GM12892 (cell line): ENCODE measurements at places on chromosomes 16 and 17.

DNA sequence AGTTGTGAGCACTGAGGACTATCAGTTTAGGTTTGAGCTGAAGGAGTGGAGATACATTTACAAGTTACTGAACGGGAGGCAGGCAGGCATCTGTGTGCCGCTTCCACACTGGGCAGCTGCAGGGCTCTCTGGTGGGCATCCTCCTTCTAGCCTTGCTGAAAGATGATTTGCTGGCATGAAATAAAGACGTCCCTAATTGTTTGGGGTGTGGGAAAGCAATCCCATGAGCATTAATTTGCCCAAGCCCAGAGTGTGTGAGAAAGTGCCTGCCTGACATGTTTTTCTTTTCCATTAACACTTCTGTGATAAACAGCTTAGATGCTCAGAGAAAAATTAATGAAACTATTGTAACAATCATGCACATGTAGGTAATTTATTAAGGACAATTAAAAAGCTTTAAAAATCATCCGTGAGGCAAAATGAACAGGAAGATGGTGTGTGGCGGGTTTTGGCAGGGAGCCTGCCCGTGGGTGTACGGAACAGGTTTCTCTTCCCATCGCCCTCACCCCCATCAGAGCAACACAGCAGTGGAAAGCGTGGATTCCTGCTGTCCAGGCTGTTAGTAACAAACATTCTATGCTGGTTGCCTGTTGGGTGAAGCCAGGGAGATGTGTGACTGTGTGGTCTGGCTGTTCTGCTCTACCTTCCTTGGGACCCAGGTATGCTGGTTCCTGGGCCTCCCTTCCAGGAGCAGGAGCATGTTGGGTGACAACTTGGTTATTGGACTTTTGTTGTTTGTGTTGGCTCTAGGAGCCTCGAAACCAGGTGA lies 191.9 kb downstream of the MSI2 start:
- no peak for DNase-seq

DNA sequence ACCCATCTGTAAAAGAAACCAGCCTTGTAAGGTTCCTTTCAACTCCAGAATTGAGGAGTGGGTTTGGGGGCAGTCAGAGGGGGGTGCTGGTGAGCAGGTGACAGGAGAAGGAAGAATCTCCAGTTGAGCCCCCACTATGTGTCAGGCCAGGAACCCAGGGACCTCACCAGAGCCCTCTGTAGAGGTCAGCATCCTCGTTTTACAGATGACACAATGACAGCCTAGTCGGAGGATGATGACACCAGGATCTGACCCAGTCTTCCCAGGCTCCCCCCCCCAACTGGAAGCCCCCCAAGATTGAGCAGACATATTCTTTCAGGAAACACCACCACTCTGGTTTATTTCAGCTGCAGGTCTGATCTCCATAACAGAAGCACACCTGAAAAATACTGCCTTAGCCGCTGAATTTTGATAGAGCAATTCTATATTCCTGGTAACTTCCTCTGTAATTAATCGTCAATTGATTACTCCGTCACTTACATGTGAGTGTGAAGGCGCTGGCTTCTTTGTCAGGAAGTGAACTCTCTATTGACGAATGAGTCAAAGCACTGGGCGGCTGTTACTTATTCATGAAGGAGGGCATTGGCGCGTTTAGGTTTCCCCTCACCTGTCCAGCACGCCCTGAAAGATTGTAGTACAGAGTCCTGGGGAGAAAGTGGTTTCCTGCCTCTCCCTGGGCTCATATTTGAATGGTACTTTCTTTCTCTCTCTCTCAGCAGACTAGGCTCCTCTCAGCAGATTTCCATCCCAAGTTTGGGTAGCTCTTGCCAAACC lies 21.2 kb downstream of the SOCS3 start:
- DNase-seq: no peak

DNA sequence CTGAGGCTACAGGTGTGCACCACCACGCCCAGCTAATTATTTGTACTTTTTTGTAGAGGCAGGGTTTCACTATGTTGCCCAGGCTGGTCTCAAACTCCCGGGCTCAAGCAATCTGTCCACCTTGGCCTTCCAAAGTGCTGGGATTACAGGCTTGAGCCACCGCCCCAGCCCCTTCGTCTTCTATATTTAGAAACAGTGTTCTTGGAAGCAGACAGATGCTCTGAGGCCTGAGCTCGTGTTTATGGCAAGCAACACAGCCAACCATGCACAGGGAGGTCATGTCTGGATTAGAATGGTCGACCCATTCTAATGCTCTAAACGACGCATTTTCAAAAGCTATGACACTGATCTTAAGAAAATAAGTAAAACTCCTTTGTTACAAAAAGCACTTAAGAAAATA lies 16.6 kb downstream of the TMEM204 start:
- DNase-seq: no peak

- no peak for DNase-seq
Observed at GRCh38 chr16:13999895-14000425, 71.2 kb upstream of the MRTFB start.

GRCh38 chr16:72172105-72173034 lies at the start of gene PMFBP1:
TSS of gene PMFBP1 (minus strand) at chr16:72172155. CDS start at chr16:72171208, 947 bp downstream.
- peak; percentile 12 for DNase-seq

DNA sequence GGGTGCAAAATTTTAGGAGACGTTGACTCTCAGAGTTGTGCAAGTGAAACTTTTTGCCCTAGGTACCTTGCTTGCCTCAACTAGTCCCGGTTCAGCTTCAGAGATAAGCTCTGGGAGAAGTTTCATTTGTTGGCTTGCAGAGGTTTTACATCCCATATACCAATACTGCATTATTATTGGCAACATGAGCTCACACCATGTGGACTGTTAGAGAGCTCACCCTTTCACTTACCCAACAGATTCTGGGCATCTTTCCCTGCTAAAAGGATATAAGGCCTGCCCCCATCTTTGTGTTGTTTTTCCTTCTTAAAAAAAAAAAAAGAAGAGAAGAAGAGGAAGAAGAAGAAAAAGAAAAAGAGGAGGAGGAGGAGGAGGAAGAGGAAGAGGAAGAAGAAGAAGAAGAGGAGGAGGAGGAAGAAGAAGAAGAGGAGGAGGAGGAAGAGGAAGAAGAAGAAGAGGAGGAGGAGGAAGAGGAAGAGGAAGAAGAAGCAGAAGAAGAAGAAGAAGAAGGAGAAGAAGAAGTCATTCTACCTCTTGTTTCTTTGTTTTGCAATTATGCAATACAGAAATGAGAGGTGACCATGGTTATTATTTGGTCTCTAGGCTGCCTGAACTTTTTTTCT lies 292.6 kb upstream of the IRX3 start:
- DNase-seq: no peak

DNA sequence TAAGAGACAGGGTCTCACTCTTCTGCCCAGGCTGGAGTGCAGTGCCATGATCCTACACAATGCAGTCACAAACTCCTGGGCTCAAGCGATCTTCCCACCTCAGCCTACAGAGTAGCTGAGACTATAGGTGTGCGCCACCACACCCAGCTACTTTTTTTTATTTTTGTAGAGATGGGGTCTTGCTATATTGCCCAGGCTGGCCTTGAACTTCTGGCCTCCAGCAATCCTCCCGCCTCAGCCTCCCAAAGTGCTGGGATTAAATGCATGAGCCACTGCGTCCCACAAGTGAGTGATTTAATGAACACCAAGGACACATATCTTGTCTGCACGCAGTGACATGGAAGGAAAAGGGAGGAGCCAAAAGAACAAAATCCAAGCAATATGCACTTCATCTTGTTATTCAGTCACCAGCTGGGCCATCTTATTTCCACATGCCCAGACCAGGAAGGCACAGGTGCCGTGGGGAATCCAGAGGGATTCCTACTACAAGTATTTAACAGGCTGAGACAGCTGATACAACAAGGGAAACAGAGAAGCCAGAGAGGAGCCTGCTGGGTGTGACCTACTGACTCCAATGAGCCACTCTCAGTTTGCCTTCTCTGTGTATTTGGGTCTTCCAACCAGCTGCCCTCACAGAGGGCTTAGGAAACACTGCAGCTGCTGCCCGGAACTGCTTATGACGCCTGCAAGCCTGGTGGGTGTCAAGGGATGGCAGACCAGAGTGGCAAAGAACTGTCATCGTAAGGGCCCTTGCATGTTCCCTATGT lies 17.0 kb downstream of the LSM12 start:
- DNase-seq: no peak

DNA sequence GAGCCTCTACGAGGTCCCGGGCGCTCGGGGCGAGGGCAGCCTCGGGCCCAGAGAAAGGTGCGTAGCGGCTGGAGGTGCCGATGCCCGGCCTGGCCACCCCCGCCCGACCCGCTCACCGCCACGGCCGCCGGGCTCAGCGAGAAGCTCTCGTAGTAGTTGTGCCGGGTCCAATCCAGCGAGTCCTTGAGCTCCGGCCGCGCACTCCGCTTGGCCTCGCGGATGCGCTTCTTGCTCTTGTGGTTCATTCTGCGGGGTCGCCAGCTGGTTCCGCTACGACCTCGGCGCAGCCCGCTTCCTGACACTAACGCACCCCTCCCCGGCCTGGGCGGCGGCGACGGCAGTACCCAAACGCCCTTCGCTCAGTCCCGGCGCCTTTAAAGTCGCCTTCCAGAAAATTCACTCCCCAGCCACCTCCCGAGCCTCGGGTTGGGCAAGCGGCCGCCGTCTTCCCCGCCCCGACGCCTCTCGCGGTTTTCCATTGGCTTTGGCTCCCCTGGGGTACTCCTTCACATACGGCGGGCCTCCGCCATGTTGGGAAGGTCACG lies at the start of gene JMJD6:
JMJD6 (minus strand) TSS at position 376 of the 545 bp plus-strand sequence; CDS start at position 245, 131 bp downstream.
- DNase-seq: peak; percentile 91

DNA sequence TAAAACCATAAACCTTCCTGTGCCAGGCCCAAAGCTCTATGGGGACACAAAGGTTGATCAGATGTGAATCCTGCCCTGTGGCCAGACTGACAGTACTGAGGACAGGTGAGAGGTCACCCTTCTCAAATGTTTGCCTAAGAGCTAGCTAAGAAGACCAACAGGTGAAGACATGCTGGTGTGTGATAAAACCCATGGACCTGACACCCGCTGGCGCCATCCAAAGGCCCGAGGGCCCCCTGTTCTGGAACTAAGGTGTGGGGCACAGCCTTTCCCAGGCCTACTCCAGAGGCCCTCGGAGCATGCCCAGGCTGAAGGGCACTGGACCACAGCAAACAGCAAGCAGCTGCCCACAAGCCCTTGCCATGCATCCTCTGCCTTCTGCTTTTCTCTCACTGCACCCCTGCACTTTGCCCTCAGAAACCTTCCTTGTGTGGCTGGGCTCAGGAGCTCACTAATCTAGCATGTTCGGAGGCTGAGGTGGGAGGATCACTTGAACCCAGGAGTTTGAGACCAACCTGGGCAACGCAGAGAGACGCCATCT lies 5.2 kb upstream of the CDK3 start:
- DNase-seq: no peak

DNA sequence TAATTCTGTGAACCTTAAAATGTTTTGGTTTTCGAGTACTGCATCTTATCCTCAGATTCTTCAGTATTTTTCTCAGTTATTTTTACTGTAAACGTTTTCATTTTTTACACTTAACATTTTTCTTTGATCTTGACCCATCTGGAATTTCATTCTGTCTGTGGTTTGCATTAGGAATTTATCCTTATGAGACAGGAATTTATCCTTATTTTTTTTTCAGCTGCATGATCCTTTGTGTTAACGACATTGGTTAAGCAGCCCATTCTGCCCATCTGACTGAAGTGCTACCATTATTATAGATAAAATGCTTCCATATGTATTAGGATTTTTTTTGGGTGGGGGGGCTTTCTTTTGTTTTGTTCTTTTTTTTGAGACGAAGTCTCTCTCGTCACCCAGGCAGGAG lies 41.0 kb downstream of the SNX29 start:
- no peak for DNase-seq

DNA sequence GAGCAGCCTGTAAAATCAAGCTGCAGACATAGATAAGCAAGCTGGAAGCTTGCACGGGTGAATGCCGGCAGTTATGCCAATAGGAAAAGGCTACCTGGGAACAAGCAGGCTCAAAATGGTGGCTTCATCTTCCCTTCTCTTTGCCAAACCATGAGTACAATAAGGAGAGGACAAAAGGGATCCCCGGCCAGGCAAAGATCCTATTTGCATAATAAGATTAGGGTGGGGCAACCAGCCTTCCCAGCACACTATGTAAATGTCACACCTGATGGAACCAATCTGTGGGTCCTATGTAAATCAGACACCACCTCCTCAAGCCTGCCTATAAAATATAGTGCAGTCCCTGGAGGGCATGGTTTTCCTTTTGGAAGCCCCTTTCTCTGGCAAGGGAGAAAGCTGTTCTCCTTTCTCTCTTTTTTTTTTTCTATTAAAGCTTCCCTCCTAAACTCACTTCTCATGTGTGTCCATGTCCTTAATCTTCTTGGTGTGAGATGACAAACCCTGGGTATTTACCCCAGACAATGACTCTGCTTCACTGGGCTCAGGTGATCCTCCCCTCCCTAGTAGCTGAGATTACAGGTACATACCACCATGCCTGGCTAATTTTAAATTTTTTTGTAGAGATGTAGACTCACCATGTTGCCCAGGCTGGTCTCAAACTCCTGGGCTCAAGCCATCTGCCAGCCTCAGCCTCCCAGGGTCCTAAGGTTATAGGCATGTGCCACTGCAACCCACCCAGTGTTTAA lies 44.2 kb downstream of the PSMD12 start:
- no peak for DNase-seq

- DNase-seq: no peak
Observed at GRCh38 chr16:48999508-48999907, 282.1 kb downstream of the CBLN1 start.

- DNase-seq: no peak
Observed at GRCh38 chr17:6046931-6047330, 23.2 kb upstream of the WSCD1 start.
